Body of pancreas (tissue), 4 donors: ENCODE measurements at places on chromosomes 12 and 14.
A peak's percentile ranks its signal among the peaks of the same experiment; 100 is the strongest.

- no peak for DNase-seq
Observed at GRCh38 chr12:53591301-53592206, 34.6 kb downstream of the ATF7 start.

- peak; percentile 55 for DNase-seq
Observed at GRCh38 chr14:76918256-76918781, 92.1 kb downstream of the LRRC74A start.

- no peak for DNase-seq
Observed at GRCh38 chr14:103472939-103473338, 49.7 kb downstream of the CKB start.

DNA sequence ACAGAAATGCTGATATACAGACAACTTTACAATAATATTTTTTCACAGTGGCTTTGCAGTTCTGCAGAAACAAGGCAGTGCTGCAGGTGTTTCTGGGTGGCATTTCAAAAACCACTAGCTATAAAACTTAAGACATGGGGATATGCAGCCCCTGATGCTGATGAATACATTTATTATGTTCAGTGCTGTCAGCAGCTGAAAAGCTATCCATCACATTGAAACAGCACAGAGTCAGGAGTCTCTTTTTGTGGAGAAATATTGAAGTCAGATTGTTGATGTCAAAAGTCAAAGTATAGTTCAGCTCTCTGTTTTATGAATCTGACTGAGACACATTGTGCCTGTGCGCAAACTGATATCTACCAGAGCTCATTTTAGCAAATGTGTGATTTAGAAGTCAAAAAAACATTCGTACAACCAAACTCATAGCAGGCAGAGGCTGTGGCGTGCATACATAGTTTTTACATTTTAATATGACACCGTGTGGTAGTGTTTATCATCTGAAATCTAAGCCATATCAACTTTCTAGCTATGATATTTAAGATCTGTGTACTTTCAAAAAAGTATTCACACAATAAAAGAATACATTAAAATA, 467.6 kb downstream of the PRKD1 start:
- no peak for DNase-seq

GRCh38 chr14:69042787-69043444, 63.8 kb upstream of the ACTN1 start:
- DNase-seq, result peak; percentile 71
